ENCODE measurements at places on chromosomes 4 and X. TPM values are rescaled to one million over a fixed set of nuclear protein-coding genes. Genes with fewer than 3 reads are reported as not detected.

DNA sequence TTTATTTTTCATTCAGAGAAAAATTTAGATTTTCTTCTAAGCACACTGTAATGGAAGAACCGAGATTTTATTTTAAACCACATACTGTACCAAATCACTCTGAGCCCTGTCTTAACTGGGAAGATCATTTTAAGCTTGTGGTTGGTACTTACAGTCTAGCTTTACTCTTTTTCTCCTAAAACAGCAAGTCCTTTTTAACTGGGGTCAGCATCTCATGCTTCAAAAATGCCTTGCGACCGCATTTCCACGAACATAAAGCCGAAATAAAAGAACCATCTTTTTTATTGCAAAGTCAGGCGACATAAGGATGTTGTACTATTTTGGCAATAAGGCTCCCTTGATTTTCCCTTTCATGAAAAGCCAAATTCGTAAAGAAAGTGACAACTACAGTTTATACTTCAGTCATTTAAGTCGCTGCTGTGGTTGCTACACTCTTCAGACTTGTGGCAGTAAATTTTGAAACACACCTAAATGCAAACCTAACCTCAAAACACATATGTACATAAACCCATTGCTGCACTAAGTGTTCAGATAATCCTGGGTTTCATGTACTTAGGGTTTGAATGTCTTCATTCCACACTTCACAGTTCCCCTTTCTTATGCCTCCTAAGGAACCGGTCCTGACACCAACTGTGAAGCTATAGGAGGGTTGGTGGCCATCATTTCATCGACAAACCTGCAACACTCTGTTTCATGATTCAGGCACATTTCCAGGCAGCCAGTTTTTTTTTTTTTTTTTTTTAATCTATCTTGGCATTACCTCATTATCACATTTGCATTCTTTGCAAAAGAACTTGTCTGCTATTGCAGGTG is 3.0 kb downstream of the STOX2 start:
- DNase-seq: no peak

GRCh38 chr4:183263787-183264386 is 56.2 kb downstream of the CLDN22 start:
- no peak for DNase-seq

DNA sequence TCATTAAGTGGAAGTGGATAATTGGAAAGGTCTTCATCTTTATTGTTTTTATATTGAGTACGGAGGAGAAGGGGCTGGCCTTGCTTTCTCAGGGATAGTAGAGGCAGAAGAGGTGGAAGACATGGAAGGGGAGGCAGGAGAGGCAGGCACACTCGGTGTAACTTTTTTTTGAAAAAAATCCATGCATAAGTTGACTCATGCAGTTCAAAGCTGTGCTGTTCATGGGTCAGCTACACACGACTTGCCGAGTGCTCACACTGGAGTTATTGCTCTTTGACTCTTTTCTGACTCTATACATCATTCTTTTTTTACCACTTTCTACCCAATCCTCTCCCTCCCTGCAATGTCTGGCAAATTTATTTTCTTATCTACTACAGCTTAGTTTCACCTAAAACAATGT is 158.3 kb upstream of the AADAT start:
- DNase-seq: no peak

Gene SPANXA2
- total RNA-seq: not detected

Gene PCYT1B
- 0.11 TPM for total RNA-seq

DNA sequence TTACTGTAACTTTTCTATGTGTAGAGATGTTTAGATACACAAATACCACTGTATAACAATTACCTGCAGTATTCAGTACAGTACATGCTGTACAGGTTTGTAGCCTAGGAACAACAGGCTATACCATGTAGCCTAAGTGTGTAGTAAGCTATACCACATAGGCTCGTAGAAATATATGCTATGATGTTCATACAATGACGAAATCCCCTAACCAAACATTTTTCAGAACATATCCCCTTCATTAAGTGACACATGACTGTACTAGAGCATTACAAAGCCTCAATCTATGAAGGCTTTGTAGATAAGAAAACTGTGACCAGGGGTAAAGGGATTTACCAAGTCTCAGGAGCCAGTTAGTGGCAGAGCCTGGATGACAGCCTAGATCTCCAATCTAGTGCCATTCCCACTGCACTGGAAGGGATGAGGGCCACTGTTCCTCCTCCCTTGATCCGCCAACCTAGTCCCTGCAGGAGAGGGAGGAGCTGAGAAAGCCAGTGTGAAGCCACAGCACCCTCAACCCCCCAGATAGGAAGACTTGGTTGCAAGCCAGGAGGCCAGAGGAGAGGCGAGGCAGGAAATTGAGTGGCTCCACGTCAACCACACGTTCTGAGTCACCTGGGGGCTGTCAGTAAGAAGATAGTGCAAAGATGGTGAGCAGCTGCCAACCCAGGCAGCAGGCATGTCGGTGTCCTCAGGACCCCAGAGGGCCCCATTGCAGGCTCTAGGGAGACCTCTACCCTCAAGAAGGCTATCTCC is 227.7 kb downstream of the BCOR start:
- DNase-seq: no peak

GRCh38 chrX:11259437-11259836 is 33.8 kb upstream of the AMELX start:
- DNase-seq: no peak

Gene HNRNPD
- 46.7 TPM for total RNA-seq

Gene FGA
- not detected for total RNA-seq

DNA sequence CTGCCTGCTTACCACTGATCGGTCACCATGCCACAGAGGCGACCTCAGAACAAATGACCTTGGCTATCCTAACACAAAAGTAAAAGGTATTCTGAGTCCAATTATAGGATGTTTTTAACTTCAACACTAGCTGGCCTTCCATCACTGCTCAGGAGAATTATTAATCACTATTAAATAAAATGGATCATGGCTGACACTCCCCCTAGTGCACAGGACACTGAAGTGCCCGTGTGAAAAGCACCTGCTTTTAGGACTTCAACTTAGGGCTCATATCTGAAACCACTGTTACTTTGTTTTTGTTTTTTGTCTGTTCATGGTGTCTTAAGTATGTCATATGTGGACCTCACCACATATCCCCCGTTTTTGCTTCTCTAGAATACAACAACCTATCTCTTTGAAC is 33.9 kb downstream of the STX18 start:
- DNase-seq: no peak

Gene HPGDS
- 1.4 TPM for total RNA-seq

- no peak for DNase-seq
These were observed 46.8 kb upstream of the PITX2 start for GRCh38 chr4:110669663-110670062.

GRCh38 chr4:627347-628125 is 2.2 kb downstream of the PDE6B start:
- DNase-seq: no peak

DNA sequence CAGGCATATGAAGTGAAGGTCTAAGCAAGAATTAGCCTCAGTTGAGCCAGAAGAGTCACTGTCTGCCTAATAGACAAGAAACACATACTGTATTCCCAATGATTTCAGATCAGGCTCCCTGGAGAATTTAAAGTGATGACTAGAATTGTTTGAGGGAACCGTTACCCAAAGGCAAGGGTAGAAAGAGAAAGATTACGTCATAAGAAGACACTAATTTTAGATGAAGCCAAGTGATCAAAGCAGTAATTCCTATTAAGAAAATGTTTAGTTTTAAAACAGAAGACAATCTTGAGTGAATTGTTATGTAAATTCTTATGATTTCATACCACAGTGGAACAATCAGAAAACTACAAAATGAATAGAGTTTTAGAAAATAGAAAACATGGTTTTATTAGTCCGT is 194.5 kb upstream of the ARSJ start:
- no peak for DNase-seq

- no peak for DNase-seq
These were observed 118.2 kb downstream of the ZNF827 start for GRCh38 chr4:145820407-145820806.

Gene FDCSP
- not detected for total RNA-seq

GRCh38 chrX:109187473-109188168 is 294.3 kb downstream of the GUCY2F start:
- DNase-seq: no peak

Gene CPLX1
- 0.81 TPM for total RNA-seq

DNA sequence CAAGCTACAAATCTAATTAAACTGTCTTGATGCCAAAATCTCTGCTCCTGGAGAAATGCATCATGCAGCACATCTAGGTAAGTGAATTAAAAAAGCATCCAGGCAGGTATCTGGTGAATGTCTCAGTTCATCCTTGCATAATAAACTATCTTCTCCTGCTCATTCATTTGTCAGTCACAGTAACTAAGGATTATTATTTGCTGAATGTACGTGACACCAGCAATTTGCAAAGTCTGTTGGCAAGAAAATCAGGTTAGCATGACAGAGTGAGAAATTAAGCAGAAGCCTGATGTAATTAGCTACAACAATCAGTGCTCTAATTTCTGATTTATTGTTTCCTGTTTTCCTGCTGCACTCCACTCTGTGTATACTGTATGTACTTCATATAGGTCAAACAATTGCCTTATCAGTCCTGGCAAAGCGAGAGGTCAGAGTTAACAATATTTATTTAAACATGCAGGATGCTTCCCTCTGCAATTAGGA is 213.6 kb downstream of the FBXO8 start:
- no peak for DNase-seq

GRCh38 chrX:107206697-107207065 is 270 bp downstream of the DNAAF6 start:
- no peak for DNase-seq

Gene SRPX
- 85.2 TPM for total RNA-seq

DNA sequence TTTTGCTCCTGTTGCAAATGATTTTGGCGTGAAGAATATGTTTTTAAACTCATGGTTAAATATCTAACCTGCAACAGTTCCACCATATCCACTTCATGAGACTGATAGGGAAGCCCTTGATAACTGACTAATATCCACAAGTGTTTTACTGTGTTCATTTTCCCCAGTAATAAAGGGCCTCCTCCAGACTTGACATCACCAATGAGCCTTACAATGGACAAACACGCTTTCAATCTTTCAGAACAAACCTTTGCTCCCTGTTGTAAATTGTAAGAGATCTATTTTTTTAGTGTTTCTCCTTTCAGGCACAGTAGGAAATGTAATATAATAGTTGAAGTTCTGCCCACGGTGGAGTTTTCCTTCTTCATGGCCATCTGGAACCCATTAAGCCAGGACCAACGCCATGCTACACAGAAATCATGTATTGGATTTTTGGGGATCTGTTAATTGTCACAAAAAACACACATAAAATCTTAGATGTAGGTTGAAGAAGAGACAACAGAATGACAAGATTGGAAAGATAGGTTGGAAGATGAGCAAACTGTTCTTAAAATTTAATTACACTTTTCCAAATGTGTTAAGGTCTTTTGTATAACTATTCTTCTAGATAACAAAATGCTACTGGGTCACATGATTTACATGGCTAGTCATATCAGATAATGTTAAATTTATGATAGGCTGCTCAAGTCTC is 1030.1 kb downstream of the FSTL5 start:
- no peak for DNase-seq

- no peak for DNase-seq
These were observed 551.5 kb upstream of the PITX2 start for GRCh38 chr4:111174331-111174730.

- peak; percentile 34 for DNase-seq
These were observed 954.4 kb downstream of the FAT4 start for GRCh38 chr4:126269106-126269505.

GRCh38 chr4:141713771-141714445 is 77.5 kb downstream of the IL15 start:
- no peak for DNase-seq

- DNase-seq: no peak
These were observed 157.3 kb upstream of the TET2 start for GRCh38 chr4:104989371-104989770.

DNA sequence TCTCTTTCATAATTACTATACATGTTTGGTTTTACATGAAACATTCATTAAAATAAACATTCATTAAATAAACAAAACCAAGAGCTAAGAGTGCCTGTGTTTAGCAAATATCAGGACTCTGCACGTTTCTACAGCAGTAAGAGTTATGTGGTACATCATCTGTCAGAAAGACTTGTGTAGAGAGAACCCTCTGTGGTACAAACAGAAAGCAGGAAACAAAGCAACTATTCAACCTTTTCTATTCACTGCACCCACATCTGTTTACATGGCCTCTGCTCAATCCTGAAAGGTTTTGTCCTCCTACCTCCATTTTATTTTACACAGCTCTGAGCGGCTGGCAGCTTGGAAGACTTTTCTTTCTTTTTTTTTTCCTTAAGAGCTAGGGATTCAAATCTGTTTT is 90.7 kb upstream of the PCDH18 start:
- DNase-seq: no peak

Gene RTL9
- 0.65 TPM for total RNA-seq

DNA sequence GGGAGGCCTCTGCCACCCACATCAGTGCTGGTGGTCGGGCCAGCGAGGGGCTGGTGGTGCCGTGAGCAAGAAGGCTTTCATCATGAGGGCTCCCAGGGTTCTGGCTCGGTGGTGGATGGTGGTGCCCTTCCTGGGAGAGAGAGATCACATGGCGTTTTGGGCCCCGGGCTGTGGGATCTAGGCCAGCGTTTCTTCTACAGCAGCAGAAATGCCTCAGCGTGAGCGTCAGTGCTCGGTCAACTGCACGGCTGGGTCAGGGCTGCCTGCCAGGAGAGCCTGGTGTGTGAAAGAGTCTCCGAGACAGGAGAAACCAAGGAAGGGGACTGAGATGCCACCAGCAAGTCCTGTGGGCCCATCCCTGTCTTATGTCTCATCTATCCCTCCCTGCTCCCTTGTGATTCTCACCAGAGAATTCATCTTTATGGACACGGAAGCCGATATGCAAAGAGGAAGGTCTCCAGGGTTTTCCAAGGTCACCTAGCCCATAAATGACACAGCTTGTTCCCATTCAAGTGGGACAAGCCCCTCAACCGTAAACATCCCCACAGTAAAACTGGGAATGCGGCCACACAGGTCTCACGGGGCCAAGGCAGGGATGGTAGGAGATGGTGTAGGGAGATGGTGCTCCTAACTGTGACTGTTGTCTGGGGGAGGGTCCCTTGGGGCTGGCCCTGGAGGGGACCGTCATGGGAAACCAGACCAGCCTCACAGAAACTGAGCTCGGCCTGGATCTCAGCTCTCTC is 99.2 kb downstream of the SORCS2 start:
- peak; percentile 84 for DNase-seq

DNA sequence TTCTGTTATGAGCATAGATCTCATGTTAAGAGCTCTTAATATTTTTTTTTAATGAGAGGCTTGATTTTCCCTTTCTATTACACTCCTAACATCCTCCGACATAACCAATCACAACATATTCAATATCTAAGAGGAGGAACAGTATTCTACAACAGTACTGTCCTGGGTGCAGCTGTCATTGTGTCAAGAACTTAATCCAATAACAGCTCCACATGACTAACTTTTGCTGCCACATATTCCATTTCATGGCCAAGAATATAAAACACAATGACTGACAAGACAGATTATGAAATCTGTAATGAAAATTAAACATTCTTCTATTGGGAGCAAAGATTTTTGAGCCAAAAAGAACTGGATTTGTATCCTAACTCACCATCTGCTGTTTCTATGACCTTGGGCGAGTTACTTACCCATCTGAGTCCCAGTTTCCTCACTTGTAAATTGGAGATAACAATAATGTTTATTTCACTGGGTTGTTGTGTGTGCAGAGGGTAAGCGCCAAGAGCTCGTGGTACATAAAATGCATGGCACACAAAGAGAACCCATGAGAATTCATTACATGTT is 405.6 kb downstream of the SPRY1 start:
- no peak for DNase-seq

- no peak for DNase-seq
These were observed 53.6 kb downstream of the HHIP start for GRCh38 chr4:144699565-144699964.

All from heart left ventricle (tissue), 16 donors.